ENCODE measurements at places on chromosomes 6 and 20.

- no peak for DNase-seq
Observed at GRCh38 chr6:69285054-69285453, 511.8 kb downstream of the LMBRD1 start.

- no peak for DNase-seq
Observed at GRCh38 chr6:20755631-20756030, 221.4 kb downstream of the CDKAL1 start.

- DNase-seq = no peak
Observed at GRCh38 chr20:8388707-8389106, 256.6 kb downstream of the PLCB1 start.

DNA sequence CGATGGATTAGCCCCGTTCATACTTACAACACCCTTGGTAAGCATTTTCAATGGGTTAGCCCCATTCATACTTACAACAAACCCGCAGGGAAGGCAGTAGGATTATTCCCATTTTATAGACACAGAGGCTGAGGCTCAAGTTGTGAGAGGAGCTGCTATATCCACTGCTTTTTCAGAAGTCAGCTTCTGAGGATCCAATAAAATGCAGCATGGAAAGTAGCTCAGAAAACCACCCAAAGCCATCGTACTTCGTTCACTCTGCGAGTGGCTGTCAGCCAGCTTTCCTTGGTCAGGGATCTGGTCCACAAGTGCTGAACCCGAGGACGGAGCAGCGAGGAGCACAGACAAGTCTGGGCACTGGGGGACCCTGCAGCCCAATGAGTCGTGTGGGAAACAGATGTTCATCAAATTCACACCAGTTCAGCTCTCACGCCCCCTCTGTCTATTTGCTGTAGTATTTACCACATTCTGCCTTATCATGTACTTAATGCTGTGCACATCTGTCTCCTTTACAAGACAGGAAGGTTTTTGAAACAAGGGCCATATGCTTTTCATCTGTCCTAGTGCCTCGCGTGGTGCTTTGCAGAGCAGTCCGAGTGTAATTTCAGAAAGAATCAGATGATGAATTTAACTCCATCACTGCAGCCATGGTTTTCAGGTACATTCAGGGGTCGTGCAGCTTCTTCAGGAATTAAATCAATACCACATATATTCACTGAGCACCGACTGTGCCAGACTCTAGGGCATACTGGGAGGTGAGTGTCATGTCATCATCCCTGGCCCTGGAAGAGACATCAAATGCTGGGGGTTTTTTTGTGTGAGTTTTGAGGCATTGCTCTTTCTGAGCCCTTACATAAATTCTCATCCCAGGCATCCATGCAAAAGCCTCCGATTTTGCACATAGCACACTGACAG lies 256.9 kb downstream of the CDH26 start:
- DNase-seq = peak; percentile 80

DNA sequence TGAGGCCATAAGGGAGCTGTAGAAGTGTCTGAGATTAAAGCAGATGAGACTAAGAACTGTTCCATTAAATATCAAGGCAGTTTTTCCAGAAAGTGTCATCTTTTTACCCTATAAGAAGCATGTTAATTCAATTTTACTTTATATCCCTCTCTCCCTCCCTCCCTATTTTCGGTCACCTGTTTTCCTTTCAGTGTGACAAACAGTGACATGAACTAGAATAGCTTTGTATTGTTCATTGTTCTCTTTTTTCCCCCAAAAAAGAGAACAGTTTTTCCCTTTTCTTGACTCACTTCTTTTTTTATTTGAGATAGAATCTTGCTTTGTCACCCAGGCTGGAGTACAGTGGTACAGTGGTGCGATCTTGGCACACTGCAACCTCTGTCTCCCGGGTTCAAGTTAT lies 269.3 kb downstream of the ZFAND3 start:
- DNase-seq = no peak

GRCh38 chr6:753486-753885 lies 60.5 kb upstream of the EXOC2 start:
- DNase-seq = no peak

DNA sequence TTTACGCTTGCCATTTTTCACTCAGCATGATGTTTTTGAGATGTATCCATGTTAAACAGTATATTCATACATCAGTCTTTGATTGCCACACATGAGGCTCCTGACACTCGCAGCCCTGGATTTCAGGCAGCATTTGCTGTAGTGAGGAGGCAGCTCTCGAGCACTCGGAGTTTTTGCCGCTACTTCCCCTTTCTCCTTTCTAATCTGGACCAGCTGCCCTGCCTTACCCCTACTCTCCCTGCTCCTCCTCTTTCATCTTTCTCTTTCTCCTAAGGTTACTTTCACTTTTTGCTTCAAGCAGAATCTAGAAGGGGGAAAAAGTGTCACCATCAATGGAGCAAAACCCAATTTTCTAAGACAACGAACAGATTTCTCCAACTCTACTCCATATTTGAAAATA lies 5.9 kb upstream of the CST3 start:
- no peak for DNase-seq

GRCh38 chr20:57211908-57212533 lies 54.4 kb downstream of the BMP7 start:
- no peak for DNase-seq

- no peak for DNase-seq
Observed at GRCh38 chr6:137181891-137182653, 8.6 kb upstream of the IL22RA2 start.

GRCh38 chr6:64040113-64040512 lies 404.5 kb downstream of the PHF3 start:
- no peak for DNase-seq

- DNase-seq = no peak
Observed at GRCh38 chr6:9492790-9493189, 922.1 kb downstream of the TFAP2A start.

GRCh38 chr6:40877362-40877761 lies 161.7 kb downstream of the UNC5CL start:
- no peak for DNase-seq

All from esophagus muscularis mucosa (tissue), 4 donors.